ENCODE measurements at places on chromosomes 5 and 9.
A peak's percentile ranks its signal among the peaks of the same experiment; 100 is the strongest.

GRCh38 chr9:4799775-4800174 lies 7.0 kb downstream of the RCL1 start:
- DNase-seq = no peak

- no peak for DNase-seq
Measured at GRCh38 chr9:33248606-33249005, 8.6 kb downstream of the SPINK4 start.

GRCh38 chr9:137007108-137007815 lies 10.9 kb upstream of the CLIC3 start:
- DNase-seq = no peak

GRCh38 chr5:175417384-175417783 lies 26.6 kb downstream of the DRD1 start:
- no peak for DNase-seq

DNA sequence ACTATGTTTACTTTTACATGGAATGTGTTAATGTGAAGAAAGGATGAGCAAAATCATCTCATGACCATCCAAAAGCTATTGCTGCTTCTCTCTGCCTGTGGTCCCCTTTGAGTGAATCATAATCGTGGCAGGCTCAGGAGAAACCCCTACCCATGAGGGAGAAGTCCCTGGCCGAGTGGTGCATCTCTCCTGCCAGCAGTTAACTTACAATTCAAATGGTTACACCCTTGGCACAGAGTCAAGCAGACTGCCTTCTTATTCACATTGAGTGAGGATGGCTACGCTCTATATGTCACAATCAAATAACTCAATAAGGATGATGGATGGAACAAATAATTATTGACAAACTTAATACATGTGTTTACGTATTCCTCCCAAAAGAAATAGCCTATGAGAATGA lies 179.1 kb downstream of the FGF1 start:
- DNase-seq = no peak

- peak; percentile 15 for DNase-seq
Measured at GRCh38 chr5:76175051-76175666, 92.0 kb downstream of the SV2C start.

- no peak for DNase-seq
Measured at GRCh38 chr5:124352312-124352711, 394.1 kb downstream of the ZNF608 start.

DNA sequence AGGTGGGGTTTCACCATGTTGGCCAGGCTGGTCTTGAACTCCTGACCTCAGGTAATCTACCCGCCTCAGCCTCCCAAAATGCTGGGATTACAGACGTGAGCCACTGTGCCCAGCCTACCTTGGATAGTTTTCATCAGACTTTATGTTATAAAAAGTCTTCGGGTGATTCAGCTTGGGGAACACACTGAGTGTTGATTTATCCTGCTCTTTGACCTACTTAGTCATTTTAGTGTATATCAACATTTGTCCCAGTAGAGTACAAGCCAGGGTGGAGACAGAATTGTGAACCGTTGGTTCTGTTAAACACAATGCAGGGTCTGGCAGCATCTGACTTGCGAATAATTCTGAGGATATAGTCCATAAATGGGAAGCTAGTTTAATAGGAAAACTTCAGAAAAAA lies 39.7 kb downstream of the NFX1 start:
- no peak for DNase-seq

DNA sequence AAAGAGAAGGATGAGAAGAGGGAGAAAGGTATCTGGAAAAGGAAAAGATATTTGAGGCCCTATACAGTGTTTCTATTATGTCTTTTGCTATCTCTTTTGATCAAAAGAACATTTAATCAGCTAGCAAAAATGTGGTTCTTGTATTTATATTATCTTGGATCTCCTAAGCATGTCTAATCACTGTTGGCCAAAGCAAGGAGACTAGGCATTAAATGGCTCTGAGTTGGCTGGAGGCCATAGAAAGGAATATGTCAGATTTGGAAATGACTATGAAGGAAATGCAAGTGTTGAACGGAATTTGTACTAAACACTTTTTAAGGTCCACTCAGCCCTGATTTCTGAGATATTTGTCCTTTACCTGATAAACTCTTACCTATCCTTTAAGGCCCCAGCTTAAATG lies 22.4 kb upstream of the THG1L start:
- DNase-seq = no peak

GRCh38 chr5:31847354-31847753 lies 208.4 kb downstream of the PDZD2 start:
- DNase-seq = no peak

Data from tibial nerve (tissue), 4 donors.